ENCODE measurements at places on chromosomes 7 and 10.

DNA sequence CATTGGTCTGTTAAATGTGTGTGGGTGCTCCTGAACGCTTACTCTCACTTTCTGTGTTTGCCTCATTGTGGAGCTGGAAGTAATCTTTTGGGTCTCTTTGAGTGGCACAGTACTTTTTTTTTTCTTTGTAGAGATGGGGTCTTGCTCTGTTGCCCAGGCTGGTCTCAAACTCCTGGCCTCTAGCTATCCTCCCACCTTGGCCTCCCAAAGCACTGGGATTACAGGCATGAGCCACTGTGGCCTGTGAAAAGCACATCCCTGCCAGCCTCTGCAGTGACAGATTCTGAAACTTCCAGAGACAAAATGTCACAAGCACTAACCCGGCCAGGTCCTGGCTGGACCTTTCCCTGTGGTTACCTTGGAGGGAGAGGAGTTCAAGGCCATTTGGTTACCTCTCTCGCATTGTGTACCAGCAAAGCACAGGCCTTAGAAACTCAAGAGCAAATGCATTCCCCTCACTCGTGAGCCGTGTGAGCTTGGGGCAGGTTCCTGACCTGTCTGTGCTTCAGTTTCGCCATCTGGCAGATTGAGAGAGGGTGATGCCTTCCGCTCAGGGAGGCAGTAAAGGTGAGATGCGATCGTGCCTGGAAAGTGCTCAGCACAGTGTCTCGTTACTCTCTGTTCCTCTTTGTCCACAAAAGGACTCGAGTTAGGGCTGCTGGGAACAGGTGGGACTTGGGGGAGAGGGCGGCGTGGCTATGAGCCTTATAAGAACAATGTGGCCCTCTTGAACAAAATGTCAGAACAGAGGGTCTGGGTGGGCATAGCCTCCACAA is 72.6 kb upstream of the SEPHS1 start:
- DNase-seq: no peak

DNA sequence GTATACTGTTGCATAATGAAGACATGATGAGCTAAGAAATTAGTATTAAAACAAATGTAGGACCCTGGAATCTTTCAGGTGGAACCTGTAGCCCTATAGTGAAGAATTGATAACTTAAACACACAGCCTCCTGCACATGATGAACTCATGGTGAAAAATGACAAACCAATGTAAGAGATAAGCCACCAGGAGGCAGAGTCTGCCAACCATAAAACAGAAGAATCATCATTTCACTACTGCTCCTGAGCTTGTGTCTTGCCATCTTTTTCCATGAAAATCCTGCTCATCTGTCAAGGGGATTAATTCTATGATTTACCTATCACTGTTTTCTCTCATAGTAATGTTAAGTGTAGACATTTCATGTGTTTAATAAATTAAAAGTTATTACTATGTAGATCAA is 363.9 kb downstream of the MALRD1 start:
- DNase-seq: no peak

DNA sequence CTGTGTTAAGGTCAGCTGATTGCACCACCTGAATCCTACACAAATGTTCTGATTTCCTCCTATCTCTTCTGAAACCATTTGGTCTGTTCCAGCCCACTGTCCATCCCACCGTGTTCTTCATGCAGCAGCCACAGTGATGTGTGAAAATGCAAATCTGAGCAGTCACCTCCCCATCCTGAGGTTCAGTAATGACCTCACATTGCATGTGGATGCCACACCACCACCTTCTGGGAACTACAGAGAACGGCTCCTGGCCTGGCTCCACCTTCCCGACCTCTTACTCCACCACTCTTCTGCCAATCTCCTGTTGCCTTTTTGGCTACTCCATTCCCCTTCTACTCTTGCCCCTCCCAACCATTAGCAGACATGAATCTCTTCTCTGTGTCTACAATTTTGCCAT is 244.4 kb downstream of the TNS3 start:
- no peak for DNase-seq

DNA sequence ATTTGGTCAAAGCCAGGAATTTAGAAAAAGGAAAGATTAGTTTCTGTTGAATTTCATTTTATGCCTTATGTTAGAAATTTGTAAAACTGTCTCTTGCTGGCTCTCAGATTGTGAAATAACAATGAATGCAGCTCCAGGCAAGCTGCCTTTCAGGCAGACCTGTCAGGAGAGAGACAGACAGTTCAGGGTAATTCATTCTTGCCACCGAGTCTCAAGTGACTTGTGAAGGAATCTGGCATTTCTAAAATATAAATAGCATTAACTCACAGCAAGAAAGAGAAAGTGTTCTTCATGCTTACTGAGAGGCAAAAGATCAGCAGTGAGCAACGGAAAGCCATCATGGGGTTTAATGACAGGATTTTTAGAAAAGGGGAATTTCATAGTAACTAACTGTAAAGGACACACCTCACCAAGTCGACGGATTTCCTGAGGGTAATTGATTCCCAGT is 442.3 kb upstream of the AKR1E2 start:
- no peak for DNase-seq

- DNase-seq: no peak
Measured at GRCh38 chr10:28077889-28078288, 79.0 kb upstream of the ODAD2 start.
